ENCODE measurements at places on chromosomes 4 and X.
A peak's percentile ranks its signal among the peaks of the same experiment; 100 is the strongest.

DNA sequence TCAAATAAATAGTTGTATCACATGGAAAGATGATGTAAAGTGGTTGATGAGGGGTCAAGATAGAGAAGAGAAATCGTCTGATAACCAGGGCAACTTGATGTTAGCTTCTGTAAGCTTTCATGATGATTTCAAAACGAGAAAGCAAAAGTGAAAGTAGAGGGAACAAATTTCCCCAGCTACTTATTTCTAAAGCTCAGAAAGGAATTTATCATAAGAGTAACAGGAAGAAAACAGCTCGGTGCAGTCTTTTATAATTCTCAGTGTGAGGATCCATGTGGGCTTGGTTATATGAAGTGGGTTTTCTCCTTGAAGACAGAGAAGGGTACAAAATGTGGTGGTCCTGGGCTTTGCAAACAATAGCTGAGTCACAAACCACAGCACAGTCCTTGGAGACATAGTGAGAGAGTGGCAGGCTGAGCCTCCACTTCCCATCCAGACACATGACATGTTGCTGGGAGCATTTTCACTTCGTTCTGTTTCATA is 32.1 kb upstream of the GLRA2 start:
- DNase-seq: peak; percentile 10

GRCh38 chr4:112853662-112854256 is 195.7 kb upstream of the ANK2 start:
- DNase-seq: no peak

DNA sequence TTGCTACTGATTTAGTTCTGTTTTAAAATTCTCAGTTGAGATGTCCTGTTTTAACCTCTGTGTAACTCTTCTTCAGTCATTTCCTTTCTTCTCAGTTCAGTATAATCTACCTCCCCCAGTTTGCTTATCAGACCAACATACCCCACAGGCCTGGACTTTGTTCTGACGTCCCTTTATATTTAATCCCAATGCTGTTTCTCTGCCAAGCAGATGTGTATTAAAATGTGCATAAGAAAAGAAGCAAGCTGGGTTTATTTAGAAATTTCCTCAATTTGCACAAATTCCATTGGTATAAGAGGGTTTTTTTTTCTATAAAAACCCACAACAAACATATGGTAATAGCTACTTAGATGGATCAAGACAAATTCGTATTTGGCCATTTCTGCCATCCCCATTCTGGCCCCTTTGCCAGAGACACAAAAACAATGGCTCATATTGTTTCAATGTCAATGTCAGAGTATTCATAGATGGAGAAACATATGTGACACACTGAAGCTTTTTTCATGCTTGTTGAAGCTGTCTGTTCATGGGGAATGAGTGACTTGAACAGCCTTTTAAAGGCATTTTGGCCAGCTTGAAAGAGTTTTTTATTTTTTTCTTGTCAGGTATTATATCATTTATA is 24.5 kb downstream of the HCCS start:
- no peak for DNase-seq

- DNase-seq: no peak
Measured at GRCh38 chr4:39048311-39048710, 13.7 kb upstream of the KLHL5 start.

Measured in CD4-positive, alpha-beta T cell treated with Interleukin-15 for 4 hours (primary cell).